ENCODE measurements at places on chromosomes 6 and 20.

GRCh38 chr20:6708010-6708409 is 59.5 kb upstream of the BMP2 start:
- DNase-seq = peak; percentile 81

- DNase-seq = no peak
These were observed 43.4 kb downstream of the SLC22A3 start for GRCh38 chr6:160391419-160392116.

DNA sequence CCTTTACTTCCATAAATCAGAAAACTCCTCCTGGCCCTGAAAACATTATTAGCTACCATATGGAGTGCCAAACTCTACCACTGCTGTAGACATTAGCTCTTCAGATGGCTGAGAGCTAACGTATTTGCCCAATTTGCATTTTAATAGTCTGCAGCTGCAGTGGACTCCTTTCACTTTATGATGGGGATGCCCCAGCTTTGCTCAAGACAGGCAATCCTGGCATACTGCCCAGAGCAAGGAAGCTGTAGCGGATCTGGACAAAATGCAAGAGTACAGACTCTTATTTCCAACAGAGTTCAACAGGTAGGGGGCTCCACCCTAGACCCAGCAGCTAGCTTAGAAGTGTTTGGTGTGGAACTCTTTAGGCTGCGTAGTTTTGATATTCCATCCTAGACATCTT is 246.7 kb downstream of the FOXC1 start:
- no peak for DNase-seq

DNA sequence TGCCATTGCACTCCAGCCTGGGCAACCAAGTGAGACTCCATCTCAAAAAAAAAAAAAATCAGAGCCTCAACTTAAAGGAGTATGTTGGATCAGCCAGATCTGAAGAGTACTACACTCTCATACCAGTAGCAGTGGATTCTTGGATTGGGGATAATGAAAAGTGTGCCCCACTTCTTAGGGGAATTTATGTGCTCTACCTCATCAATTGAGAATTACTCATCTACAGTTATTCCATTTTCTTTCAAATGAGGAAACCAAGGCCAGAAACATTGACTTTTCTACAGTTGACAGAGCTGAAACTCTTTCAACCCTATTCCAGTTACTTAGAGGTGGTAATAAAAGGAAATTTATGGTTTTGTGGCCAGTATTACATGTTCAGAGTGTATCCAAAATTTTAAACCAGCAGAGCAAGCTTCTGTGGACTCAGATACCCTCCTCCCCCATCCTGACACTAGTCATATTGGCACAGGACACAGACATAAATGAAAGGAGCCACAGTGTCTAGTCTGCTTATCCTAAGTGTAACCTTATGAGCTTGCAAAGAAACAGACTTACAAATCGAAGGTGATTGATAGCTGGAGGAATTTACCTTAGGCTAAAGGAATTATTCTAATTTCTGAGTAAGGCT is 51.2 kb downstream of the ORC3 start:
- no peak for DNase-seq

- DNase-seq = no peak
These were observed 93.3 kb downstream of the CDH22 start for GRCh38 chr20:46214824-46215488.

DNA sequence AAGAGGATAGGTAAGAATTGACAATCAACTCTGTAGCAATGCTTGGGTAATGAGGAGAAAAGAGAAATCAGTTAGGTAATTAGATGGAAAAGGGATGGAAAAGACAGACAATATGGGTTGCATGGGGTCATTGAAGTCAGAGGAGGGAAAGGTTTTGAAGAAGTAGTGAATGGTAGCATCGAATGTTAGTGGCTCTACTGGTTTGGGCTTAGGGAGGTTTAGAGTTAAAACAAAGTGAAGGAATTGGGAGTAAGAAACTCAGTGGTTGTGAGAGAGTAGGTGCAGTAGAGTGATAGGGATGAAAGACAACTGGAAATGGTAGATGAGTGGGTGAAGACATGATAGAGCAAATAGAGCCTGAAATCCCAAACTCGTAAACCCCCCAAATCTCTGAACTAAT is 140.1 kb upstream of the ZFP64 start:
- no peak for DNase-seq

GRCh38 chr6:65450451-65450850 is 256.6 kb downstream of the EYS start:
- no peak for DNase-seq

GRCh38 chr6:33297406-33297955 is 1.3 kb downstream of the RGL2 start:
- peak; percentile 81 for DNase-seq

DNA sequence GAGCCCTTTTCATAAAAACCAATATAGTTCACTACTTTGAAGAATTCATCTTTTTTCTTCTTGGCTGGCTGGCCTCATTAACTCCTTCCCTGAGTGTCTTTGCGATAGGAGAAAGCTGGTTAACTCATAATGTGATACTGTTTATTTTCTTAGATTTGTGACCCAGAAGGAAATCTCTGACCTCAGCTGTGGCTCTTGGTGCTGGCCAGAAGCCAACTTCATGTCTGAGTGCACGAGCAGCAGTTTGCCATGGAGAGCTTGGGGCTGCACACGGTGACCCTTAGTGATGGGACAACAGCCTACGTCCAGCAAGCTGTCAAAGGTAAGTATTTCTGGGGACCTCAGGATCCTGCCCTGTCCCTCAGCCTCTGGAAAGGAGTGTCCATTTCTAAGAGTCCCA is 16.7 kb upstream of the DEF6 start:
- DNase-seq = no peak

DNA sequence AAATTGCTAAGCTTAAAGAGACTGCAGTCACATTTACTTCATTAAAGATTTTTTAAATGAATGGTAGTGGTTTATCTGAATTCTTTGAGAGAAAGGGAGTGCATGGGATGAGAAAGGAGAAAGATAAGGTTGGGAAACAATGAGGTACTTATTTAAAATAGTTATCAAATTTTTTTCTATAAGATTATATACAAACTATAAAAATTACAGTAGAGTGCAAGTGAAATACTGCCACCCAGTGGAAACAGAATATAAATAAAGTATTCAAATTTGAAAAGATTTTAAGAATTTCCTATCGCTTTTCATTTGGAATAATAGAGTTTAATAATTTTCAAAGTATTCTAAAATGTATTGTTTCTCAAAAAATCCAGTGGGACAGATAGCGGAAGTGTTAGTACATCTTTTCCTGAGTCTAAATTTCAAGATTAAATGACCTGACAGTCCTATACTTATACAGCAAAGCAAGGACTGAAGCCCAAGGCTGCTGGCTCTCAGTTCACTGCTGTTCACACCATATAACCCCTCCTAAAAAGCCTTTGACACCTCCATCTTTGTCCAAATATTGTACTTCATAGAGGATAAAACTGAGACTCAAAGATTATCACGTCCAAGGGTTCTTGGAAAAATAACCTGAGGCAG is 31.1 kb downstream of the EPM2A start:
- no peak for DNase-seq

- DNase-seq = no peak
These were observed 23.6 kb upstream of the B4GALT5 start for GRCh38 chr20:49737260-49737659.

DNA sequence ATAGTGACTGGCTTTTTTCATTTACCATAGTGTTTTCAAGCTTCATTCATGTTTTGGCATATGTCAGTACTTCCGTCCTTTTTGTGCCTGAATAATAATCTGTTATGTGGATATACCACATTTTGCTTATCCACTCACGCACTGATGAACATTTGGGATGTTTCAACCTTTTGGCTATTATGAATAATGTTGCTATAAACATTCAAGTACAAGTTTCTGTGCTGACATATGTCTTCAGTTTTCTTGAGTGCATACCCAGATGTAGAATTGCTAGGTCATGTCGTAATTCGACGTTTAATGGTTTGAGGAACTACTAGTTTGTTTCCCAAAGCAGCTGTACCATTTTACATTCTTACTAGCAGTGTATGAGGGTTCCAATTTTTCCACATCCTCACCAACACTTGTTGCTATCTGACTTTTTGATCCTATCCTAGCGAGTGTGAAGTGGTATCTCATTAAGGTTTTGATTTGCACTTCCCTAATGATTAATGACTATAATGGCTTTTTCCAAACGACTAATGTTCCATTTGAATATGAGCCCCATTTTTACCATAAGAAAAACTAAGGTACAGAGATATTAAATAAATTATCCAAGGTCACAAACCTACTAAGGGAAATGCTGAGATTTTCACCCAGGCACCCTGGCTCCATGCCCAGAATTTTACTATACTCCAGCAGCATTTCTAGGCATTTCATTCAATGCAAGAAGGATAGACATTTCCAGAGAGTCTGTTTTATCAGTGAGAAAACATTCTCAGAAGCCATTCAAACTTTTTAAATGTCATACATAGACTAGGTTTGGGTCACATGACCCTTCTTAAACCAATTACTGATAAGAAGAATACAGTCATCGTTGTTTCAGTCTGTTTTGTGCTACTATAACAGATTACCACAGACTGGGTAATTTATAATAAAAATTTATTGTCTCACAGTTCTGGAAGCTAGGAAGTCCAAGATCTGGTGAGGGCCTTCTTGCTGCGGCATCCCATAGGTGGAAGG is 71.1 kb upstream of the RUNX2 start:
- DNase-seq = no peak

- no peak for DNase-seq
These were observed 130.5 kb downstream of the CRYBG1 start for GRCh38 chr6:106490974-106491373.

DNA sequence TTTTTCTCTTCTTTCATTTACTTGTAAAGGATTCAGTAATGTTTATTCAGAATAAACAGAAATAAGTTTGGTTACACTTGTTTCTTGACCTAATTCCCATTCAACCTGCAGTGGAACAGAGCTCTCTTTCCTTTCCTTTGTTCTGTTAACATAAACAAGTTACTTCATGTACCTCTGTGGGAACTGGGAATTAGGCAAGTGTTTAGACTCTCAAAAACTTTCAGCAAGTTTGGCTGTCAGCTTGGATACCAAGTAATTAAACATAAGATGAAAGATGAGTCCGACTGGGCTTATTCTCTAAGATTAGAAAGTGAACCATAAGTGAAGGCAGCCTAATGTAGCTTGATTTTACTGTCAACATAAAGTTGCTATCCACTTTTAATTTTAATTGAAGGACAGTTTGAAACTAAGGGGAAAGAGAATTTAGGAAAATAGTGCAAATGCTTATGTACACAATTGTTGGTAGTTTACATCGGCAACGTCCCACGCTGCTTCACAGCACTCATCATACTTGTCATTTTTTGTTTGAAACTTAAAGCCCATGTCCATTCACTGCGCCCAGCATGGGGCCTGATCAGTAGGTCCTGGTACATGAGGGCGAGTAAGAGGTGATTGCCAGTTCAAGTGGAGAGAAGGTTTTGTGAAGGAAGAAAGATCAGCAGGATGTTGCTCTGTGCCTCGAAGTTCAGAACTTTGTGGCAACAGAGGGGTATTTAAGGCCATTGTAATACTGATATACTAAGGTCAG is 113.0 kb downstream of the PLEKHG1 start:
- DNase-seq = no peak

DNA sequence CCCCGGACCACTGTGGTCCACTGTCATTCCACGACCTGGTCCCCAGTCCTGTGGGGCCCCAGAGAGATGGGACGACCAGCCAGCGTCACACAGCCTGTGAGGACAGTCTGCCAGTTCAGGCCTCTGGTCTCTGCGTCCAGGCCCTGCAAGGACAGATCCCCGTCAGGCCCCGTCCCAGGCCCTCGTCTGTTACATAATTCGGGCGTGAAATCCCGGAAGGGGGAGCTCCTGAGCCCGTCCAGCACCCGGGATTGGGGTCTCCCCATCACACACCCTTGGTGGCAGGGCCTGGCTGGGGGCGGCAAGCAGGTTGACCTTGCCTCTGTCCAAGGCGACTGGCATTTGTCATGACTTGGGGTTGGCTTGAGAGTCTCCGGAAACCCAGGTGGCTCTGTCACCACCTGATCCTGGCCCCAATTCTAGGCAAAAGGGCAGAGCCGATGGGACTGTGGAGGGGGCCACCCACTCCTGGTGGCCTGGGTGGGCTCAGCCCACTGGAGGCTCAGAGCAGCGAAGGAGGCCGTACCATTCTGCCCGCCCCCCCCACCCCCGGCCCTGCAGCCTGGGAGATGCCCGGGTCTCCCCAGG is 73.8 kb upstream of the GATA5 start:
- no peak for DNase-seq

DNA sequence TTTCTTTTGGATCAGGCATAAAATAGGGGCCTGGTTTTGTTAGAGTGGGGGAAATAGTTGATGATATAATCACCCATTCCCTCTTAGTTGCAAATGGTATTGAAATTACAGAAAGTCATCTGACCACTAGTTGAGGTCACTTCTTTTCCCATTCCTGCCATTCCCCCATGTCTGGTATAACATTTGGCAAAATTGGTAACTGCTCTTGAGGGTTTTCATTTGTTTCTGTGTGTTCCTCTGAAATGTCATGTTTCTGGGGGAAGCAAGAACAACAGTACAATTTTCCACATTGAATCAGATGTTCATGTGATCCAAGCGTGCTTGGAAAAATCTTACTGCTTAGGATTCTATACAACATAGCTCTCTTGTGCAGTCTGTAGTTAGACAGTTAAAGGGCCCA is 7.3 kb downstream of the AIG1 start:
- no peak for DNase-seq

DNA sequence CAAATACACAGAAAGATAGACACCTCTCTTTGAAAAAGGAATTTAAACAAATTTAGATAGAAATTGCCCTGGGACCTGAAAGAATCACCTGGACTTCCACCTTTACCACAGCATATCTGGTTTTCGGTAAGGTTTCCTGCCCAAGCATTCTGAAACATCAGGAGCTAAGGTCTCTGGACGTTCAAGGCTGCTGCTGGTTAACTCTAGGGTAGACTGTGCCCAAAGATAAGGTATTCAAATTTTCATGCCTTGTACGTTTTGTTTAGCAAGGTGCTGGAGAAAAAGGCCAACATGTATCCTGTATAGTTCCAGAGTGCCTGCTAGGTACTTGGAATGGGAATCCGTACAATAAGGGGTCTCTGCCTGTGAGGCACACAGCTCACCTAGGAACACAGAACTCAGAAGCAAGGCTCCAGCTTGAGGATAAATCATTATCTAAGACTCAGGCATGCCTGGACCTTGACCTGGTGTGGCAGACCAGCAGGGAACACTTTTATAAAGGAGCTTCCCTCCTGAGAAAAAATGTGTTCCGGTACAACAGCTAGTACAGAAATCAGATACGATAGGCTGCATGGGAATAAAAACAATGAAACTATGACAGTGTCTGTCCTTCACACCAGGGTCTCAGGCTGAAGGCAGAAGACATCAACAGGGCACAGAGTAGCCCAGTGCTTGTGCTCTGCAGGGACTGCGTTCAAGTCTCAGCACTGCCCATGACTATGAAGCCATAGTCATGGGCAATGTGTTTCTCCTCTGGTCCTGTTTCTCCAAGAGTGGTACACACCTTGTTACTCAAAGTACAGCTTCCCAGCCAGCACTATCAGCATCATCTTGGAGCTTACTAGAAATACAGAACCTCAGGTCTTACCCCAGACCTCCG is 70.4 kb downstream of the METTL24 start:
- no peak for DNase-seq

GRCh38 chr6:158519761-158520160 is 40.1 kb upstream of the TMEM181 start:
- peak; percentile 13 for DNase-seq
